ENCODE measurements at places on chromosomes 6 and 20.
A peak's percentile ranks its signal among the peaks of the same experiment; 100 is the strongest.

GRCh38 chr20:17043323-17043722 lies 183.5 kb upstream of the PCSK2 start:
- no peak for DNase-seq

- no peak for DNase-seq
Measured at GRCh38 chr20:59600472-59600871, 3.9 kb upstream of the PHACTR3 start.

DNA sequence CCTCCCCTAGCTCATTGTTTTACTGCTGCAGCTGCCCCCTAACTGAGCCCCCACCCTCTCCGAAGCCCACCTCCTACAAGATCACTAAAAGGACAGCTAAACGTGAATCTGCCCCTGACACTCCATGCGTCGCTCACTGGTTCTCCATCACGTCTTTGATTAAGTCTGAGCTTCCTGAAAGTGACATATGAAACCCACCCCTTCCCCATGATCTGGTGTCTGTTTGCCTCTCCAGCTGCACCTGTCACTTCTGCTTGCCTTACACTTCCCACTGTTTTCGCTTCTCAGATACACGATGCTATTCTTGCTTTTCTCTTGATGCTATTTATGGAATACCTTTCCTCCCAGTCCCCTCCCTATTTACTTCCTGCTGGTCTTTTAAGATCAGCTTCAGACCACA lies 8.0 kb upstream of the PERP start:
- DNase-seq, result no peak

- DNase-seq, result no peak
Measured at GRCh38 chr6:5497896-5498578, 236.7 kb downstream of the FARS2 start.

DNA sequence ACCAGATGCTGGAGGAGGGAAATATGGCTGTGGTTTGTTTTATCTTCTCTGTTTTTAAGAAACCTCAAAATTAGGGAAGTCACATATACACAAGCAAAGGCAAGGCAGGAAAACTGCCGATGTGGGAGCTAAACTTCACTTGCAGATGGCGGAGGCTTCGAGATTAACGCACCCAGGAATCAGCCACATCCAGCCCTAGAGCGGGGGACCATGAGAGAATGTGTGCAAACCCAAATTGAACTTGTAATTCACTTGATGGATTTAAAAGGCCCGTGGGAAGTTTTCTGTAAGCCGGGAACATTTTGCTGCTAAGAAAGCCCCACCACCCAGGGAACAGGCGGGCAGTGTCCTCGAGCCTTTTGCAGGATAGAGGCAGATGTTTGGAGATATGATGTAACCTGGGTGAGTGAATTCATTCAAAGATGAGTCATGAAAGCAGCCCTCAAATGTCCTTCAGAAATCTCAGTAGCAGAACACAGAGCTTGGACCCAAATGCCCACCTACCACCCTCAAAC lies 39.9 kb downstream of the PREX1 start:
- DNase-seq, result no peak

DNA sequence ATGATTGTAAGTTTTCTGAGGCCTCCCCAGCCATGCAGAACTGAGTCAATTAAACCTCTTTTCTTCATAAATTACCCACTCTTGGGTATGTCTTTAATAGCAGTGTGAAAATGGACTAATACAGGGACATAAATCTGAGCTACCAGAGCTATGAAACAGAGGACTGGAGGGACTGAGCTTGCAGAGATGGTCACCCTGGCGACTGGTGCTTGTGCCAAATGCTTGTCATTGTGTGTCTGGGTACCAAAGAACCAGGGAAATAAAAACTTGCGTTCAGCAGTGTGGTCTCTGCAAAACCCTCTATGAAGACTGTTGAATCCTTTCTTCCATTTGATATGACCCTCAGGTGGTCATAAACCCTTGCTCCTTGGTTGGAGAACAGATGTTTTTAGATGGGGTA lies 105.1 kb upstream of the PRL start:
- no peak for DNase-seq

DNA sequence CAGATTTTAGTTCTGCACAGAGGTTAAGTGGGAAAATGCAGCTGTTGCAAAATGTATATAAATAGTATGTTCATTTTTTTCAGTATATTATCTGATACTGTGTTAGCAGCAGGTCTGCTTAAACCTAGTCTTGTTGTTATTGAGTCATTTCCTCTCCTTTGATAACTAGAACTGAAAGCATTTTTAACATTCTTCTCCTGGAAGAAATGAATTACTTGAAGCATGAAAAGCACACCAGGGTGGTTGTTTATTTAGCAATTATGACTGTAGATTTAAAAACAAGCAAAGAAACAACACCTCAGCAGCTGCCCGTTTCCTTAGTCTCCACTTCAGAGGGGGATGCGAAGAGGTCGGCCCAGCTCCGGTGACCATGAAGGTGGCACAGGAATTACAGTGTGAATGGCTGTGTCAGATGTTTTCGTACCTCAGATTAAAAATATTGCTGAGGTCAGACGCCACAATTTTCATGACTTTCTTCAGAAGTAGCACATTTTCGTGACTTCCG lies 53.5 kb downstream of the GOPC start:
- DNase-seq, result peak; percentile 42

- DNase-seq, result no peak
Measured at GRCh38 chr20:21053002-21053762, 53.0 kb downstream of the LINC00237 start.

DNA sequence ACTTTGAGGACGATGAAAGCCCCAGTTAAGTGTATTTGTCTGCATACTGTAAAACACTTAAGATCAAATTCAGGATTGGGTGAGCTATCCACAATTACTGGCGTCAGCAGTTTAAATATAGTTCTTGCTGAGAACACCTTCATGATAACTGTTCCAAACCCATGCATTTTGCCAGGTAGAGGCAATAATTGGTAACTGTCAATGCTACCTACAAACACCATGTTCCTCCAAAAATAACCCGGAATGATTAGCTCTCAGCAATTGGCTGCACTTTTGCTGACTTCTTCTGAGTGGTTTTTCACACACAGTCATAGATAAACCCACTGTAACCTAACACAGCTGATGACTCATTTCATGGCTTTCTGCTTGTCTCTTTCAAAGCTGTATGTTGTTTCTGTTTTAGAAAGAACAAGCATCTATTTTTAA lies 1358.6 kb upstream of the GJE1 start:
- no peak for DNase-seq

DNA sequence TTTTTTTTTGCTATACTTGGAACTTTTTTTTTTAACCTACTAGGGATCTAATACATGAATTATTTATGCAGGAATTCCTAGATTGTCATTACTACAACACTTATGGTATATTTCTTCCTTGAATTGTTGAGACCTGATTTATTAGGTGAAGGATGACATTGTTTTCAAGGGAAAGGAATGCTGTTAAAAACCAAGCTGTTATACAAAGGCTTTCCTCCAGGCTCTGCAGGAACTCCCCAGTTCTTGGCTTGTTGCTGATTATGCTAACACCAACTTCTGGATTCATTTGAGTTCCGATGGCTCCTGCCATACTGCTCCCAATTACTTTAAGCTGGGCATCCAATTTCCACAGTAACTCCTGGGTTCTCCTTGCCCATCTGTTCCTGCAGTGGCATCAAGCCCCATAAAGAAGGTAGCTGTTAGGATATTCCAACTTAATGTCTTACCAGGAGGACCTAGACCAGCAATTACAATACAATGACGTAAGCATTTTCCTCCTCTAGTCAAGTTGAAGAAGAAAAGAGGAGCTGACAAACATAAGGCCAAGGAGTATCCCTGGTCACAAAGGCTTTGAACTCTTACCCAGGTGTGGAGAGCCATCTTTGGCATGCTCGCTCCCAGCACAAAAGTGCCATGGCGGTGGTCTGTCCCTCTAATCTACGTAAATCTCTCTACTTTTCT lies 215.9 kb upstream of the AGPAT4 start:
- no peak for DNase-seq

DNA sequence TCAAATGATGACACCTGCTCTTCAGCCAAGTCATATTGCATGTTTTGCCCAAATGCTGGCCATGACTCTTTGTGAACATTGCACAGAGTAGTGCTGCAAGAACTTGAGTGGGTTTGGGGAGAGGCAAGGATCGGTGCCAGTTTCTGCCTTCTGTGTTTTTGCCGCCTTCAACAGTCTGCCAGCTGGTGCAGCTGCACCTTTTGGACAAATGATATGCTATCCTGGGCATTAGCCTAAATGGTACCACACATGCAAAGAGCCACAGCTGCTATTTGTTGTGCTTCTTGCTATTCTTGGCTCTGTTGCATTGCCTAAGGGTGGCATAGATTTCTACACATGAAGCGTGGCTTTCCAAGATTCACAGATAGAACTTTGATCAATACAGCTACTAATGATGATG lies 189.0 kb upstream of the CCN2 start:
- DNase-seq, result no peak

- DNase-seq, result no peak
Measured at GRCh38 chr6:165229216-165229615, 80.2 kb downstream of the C6orf118 start.

- no peak for DNase-seq
Measured at GRCh38 chr6:54516321-54516720, 208.1 kb downstream of the TINAG start.

GRCh38 chr6:10771371-10771894 lies 23.8 kb downstream of the TMEM14B start:
- no peak for DNase-seq

DNA sequence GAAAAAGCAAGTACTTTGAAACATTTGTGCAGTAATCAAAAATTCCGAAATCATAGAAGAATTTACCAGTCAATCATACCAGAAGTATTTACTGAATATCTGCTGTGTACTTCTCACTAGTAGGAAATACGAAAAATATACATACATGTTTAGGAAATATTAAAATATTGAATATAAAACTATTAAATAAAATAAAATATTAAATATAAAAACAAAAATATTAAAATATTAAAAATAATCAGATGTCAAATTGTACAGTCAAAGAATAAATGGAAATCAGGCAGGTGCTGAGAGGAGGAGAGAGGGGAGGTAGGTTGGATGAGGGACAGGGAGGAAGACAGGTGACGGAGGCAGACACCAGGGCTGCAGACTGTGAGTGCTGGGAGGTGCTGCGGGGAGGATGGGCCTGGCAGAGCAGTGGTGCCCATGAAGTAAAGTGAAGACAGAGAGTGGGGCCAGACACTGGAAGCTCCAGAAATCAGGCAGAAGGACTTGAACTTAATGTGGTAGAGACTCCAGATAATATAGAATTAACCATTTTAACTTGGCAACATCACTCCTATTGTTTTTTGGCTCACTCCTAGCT lies 55.9 kb downstream of the PRKN start:
- no peak for DNase-seq

GRCh38 chr6:2688401-2689064 lies 62.2 kb downstream of the MYLK4 start:
- no peak for DNase-seq

- DNase-seq, result no peak
Measured at GRCh38 chr20:21681922-21682318, 23.5 kb upstream of the PAX1 start.

DNA sequence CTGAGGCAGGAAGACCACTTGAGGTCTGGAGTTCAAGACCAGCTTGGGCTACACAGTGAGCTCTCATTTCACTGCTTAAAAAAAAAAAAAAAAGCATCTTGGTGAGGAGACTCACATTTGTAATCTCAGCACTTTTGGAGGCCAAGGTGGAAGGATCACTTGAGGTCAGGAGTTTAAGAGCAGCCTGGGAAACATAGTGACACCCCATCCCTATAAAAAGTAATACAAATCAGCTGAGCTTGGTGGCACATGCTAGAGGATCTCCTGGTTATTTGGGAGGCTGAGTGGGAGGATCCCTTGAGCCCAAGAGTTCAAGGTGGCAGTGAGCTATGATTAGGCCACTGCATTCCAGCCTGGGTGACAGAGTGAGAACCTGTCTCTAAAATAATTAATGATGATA lies 29.4 kb upstream of the SYNCRIP start:
- no peak for DNase-seq

DNA sequence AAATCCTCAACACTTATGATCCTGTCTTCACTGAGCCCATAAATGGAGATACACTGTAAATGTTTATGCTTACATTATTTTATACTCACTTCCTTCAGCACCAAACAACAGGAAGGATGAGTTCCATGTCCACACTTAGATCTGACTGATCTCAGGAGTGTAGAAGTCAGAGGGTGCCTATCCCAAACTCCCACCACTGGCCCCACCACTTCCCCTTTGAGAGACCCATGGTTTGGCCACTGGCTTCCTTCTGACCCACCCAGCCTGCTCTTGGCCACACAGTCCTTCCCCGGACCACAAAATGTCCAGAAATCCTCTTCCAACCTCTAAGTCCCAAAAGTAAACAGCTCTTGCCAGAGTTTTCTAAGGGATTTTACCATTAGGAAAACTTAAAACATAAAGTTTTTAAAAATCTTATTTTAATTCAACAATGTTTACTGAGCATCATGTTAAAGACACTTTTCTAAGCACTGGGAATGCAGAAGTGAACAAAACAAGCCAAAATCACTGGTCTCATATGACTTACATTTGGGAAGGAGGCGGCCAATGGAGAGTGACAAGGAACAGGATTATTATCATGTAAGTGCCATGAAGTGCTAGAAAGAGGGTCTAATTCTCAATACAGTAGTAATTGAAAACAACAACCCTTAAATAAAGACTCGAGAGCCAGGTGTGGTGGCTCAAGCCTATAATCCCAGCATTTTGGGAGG lies 103.8 kb downstream of the NRSN1 start:
- no peak for DNase-seq

DNA sequence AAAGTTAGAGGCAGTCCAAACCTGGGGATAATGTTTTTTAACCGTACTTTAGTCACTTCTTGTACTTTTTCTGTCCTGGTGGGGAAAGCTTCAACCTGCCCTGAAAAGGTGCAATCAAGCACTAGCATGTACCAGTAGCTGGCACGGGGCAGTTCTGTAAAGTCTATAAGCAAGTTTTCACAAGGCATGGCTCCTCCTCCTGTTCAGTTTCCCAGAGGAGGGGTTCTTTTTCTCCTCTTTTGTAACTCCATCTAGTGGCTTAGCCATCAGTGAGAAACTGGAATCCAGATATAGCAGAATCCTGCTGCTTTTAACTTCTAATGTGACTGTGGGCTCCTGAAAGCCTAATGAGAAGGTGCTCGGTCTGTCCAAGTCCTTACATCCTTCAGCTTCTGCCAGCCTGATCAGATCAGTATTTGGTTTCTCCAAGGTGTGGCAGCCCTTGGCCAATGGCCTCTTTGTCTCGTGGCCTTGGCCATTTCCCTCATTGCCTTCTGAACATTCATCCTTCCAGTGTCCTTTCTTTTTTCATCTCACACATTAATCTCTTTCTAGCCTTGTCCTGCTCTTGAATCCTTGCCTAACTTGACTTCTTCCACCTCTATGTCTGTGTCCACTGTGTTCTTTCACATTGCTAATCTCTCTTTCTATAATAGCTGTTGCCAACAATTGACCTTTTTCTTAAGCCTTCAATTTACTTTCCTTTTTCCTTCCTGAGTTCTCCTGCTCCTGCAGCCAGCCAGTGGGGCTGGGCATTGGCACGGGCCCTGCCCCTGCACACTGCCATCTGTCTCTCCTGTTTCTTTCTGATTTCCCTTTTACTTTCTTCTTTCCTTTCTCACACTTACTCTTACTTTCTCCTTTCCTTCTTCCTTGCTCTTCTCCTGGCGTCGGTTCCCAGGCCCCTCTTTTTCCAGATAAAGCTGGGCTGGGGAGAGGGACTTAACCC lies 222.0 kb upstream of the SYNCRIP start:
- DNase-seq, result no peak

GRCh38 chr6:163698086-163698485 lies 283.6 kb downstream of the QKI start:
- no peak for DNase-seq

GRCh38 chr6:126437205-126437604 lies 97.3 kb downstream of the CENPW start:
- no peak for DNase-seq

Data from CD4-positive, alpha-beta T cell treated with Interleukin-12 subunit alpha and Interleukin-12 subunit beta, for 1 hour (primary cell).